ENCODE measurements at places on chromosomes 3 and 15.

DNA sequence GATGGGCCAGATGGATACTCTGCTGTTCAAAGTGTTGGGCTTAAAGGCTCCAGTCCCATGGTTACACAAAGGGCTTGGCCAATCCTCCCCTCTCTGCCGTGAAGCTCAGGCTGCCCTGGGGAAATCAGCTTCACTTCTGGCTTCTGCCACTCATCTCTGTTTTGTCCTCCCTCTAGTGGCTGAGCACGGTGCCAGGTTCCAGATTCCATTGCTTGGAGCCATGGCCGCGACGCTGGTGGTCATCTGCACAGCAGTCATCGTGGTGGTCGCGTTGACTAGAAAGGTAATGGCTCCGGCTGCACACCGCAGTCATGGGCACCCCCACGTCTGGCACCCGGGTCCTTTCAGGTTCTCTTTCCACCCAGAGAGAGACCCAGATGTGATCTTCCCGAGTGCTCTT, 5.6 kb downstream of the TIGIT start:
- DNase-seq, result no peak

DNA sequence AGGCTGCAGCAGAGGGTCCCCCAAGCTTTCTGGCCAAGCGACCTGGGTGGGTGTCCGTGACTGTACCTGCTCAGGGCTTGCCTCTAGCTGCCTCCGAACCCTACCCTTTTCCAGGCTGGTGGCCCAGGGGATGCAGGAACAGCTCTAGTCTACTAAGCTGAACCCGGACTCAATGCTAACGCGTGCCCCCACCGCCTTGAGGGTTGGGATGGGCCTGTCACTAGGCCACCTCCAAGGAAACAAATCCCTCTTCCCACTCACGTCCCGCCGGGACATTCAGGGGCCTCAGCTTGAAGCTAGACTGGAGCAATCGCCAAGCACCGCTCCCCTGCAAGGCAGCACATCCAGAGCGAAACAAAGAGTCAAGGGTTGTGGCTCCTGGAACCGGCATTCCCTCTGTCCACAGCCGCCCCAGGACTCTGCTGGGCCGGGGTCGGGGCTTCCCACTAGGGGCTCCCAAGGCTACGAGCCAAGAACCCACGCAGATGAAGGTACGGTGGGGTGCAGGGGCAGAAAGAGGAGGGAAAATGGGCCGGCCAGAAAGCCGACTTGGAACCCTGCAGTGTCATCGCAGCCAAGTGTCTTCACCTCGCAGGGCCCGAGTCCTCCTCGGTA, 2.9 kb downstream of the FBXL22 start:
- no peak for DNase-seq

DNA sequence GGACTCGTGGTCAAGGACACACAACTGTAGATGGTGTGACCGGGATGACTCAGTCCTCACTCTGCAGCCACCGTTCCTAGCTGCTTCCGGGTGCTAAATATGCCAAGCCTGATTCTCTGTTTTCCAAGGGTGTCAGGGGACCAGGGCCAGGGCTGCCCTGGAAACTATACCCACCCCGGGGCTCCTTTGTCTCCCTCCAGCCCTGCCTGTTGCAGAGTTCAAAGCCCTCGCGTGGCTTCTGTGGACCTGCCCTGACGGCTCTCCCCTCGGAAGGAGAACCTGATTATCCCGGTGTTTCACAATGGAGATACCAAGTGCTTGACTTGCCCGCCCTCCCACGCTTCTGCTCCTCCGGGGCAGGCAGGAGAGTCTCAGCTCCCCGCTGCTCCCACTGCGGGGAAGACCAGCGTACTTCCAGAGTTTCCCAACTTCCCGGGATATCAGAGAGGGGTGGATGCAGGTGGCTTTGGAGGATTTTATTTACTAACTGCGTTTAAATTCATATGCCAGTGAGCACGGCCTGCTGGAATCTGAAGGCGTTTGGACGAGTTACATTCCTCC, 125.0 kb downstream of the ASB7 start:
- DNase-seq, result no peak

GRCh38 chr3:188034989-188035388, 119.0 kb upstream of the LPP start:
- no peak for DNase-seq

GRCh38 chr15:67746450-67746849, 78.9 kb upstream of the SKOR1 start:
- no peak for DNase-seq

GRCh38 chr3:189531271-189531670, 99.9 kb upstream of the TP63 start:
- DNase-seq, result no peak

GRCh38 chr3:8506571-8507061, 5.0 kb downstream of the LMCD1 start:
- DNase-seq, result no peak

DNA sequence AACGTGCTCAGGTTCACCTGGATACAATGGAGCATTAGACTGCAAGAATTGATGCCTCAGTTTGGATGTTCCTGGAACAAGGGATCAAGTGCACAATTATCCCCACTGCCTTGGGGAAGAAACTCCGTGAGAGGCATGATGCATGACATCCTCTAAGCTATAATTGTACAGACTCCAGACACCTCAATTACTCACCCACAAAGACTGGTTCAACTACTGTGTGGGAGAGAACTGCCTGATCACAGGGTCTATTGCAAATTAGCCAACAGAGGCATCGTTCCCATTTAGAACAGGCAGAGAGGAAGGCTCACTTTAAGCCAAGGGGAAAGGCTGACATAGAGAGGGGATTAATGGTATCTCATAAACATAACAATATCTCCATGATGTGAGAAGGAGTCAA, 43.5 kb downstream of the ARRDC4 start:
- no peak for DNase-seq

Data from posterior cingulate gyrus (tissue), 11 donors.